ENCODE measurements at places on chromosomes 5 and 9.

DNA sequence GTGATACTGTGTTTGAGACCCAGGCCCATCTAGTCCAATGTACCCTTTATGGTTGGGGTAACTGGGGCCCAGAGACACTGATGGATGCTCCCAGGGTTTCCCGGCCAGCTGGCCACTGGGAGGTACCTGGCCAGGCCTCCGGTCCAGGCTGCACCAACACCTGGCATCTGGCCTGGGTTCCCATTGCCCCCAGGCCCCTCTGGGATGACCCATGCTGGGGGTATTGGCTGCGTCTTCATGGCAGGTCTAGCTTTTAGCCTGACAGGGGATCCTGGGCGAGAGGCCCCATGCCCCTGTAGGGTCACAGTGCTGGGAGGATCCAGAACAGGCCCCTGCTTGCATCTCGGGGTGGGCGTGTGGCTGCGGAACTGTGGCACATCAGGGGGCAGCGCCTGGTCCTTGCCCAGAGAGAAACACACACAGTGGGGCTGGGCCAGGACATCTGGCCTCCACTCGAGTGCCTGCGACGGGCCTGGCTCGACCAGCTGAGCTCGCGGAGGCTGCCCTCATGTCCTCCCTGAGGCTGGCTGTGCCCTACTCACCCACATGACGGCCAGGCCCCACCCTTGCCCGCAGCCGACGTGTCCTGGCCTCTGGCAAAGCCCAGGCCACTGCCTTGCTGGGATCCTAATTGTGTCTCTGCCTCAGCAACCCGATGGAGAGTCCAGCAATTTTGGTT, 21.5 kb upstream of the COL5A1 start:
- H3K4me1 ChIP-seq: peaks cover 9% of the 10 kb centered on the region
- no peak overlapping the region for H3K27ac ChIP-seq
- no peaks in the 10 kb centered on the region for H3K36me3 ChIP-seq

- no peaks in the 10 kb centered on the region for H3K36me3 ChIP-seq
- H3K27me3 ChIP-seq: no peaks in the 10 kb centered on the region
- no peak overlapping the region for H3K27ac ChIP-seq
- DNase-seq: no peak
- peaks cover 20% of the 10 kb centered on the region for H3K4me1 ChIP-seq
Measured at GRCh38 chr5:96332535-96333366, 100.3 kb downstream of the PCSK1 start.

DNA sequence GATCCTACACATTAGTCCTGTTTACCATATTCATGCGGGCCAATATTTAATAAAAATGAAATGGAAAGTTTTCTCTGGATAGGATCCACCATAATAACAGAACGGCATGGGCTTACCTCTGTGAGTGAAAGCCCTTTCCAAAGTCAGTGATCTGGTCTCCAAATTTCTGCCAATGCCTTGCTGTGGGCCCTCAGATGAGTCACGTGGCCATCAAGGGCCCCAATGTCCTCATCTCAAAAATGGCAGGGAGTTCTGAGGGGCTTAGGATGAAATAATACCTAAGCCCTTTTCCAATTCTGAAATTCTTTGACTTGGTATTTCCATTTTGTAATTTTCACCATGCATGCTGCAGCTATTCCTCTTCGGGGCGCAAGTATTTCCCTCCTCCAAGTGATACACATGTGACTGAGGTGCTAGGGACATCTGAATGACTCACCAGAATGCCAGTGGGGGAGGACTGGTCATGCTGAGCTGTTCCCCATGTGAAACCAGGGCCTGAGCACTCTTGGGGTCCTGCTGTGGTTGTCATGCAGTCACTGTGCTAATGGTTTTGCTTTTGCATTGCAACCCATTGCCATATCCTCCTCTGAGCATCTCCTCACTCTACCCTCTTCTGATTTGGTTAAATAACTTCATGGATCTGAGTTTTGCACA, 35.0 kb downstream of the ITK start:
- DNase-seq: no peak
- H3K36me3 ChIP-seq: no peaks in the 10 kb centered on the region
- no peaks in the 10 kb centered on the region for H3K27me3 ChIP-seq
- no peak overlapping the region for H3K27ac ChIP-seq
- no peak overlapping the region for H3K4me3 ChIP-seq
- H3K4me1 ChIP-seq: no peaks in the 10 kb centered on the region

DNA sequence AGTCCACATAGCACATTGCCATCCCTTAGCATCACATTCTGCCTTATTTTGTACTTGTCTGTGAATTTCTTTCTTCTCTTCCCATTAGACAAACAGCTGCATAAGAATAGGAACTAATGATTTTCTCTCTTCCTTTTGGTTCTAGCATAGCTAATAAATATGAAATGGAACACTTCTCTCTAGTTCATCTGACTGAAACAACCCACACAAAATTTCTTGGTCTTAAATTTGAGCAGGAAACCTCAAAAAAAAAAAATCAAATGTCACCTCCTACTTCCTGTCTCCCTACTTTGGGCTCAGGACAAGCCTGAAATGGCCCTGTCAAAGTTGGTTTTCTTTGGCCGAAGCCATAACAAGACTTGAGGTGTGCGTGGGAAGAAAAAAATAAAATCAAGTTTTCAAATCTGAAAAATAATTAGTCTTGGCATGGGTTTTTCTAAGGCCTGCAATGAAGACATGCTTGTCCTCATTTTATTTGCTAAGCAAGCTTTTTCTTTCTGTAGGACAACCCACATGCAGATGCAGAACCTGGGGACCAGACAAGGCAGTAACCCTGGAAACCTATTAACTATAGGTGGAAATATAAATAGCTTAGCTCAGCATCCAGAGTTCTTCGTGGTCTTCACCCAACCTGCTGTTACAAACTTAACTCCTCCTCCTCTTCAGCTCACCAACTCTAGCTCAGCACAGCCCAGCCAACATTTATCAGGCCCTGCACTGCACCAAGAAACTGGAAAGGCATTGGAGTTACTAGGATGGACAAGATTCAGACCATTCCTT, 523.5 kb upstream of the KLF4 start:
- no peak overlapping the region for H3K27ac ChIP-seq
- no peaks in the 10 kb centered on the region for H3K27me3 ChIP-seq
- no peaks in the 10 kb centered on the region for H3K36me3 ChIP-seq
- no peak overlapping the region for H3K4me3 ChIP-seq

GRCh38 chr5:127297348-127298035, 6.9 kb downstream of the MEGF10 start:
- H3K27me3 ChIP-seq: peaks cover 22% of the 10 kb centered on the region
- H3K36me3 ChIP-seq: no peaks in the 10 kb centered on the region
- no peak overlapping the region for H3K27ac ChIP-seq
- H3K4me3 ChIP-seq: no peak overlapping the region

DNA sequence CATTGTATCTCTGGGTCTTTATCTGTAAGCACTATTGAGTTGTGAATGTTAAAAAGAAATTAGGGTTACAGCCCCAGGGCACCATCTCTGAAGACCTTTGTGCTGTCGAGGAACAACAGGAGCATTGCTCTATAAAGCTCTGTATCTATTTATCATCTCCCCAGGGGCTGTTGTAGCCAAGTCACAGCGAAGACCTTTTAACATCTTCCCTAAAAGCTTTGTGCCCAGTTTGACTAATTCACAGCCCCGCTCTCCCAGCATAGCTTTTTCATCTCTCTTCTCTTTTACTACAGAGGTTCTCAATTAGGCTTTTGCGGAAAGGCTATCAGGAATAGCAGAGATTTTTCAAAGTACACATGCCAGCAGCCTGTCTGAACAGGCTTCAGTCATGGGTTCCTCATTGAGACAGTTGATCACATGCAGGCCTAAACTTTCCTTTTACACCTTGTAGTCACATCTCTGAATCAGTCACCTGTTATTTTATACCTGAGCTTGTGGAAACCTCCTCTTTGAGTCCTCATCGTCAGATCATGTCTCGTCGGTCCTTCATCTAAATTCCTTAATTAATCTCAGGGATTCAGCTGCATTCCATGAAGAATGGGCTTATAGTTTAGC, 140.5 kb downstream of the NPR3 start:
- no peaks in the 10 kb centered on the region for H3K4me1 ChIP-seq
- DNase-seq: no peak
- no peak overlapping the region for H3K27ac ChIP-seq
- peaks cover 40% of the 10 kb centered on the region for H3K27me3 ChIP-seq
- no peaks in the 10 kb centered on the region for H3K36me3 ChIP-seq
- H3K4me3 ChIP-seq: no peak overlapping the region

- no peak overlapping the region for H3K27ac ChIP-seq
- no peaks in the 10 kb centered on the region for H3K36me3 ChIP-seq
- H3K27me3 ChIP-seq: no peaks in the 10 kb centered on the region
- H3K4me3 ChIP-seq: no peak overlapping the region
- DNase-seq: no peak
Measured at GRCh38 chr5:175590471-175590881, 67.4 kb upstream of the HRH2 start.

- no peak overlapping the region for H3K4me3 ChIP-seq
- peaks cover 5% of the 10 kb centered on the region for H3K4me1 ChIP-seq
- no peak for DNase-seq
- H3K36me3 ChIP-seq: no peaks in the 10 kb centered on the region
Measured at GRCh38 chr5:133682451-133682850, 70.1 kb upstream of the FSTL4 start.

DNA sequence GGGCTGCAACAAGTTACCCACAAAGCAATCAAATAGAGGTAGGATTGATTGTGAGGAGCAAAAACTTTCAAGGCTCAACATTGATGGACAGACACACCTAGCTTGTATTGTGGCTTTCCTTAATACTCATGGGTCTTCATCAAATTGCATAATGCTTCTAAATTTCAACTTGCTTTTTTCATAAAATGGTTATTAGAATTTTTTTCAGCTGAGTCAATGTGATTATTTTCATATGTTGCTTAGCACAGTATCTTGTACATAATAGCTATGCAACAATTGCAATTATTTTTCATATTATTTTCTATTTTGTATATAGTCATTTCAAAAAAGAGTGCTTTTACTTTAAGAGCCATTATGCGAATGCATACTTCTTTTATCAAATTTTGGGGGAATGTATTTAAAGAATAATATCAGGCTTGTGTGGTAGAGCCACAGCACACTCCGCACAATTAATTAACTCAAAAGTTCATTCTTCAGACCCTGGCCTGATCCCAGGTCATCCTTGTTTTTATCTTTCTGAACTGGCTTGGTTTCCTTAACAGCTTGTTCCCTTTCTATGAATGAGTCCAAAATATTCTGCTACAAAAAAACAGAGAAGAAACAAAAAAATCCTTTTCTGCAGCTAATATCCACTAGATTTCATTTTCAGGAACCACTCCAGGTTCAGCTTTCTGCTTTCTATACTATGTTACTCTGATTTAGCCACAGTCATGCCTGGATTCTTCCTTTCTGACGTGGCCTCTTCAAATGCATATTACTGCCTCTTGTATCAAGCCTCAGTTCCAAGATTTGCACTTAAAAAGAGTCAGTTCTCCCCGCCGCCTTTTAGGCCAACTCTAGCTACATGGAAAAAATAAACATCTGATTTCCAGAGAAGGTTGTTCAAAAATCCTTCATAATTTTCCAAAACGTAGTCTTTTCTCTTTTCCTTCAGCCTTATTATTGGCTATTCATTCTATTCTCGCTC, 45.3 kb upstream of the CDH9 start:
- no peaks in the 10 kb centered on the region for H3K36me3 ChIP-seq
- no peak overlapping the region for H3K27ac ChIP-seq
- H3K4me3 ChIP-seq: no peak overlapping the region
- no peaks in the 10 kb centered on the region for H3K4me1 ChIP-seq
- DNase-seq: no peak
- no peaks in the 10 kb centered on the region for H3K27me3 ChIP-seq

DNA sequence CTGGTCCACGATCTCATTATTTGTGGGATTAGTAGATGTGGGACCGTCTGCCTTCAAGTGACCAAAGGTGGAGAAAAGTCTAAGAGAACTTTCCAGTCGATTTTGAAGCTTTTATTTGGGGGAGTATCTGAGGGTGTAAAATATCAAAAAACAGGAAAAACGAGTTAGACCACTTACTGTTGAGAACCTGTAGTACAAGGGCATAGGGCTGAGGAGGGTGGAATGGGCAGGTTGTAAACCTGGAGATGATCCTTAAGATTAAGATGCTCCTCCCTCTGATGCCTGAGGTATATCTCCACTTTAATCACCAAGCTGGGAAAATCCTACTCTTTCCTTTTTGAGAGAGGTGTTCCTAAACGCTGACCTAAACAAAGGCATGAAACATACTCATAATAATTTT, 32.0 kb upstream of the GTF2H2C start:
- no peak overlapping the region for H3K4me3 ChIP-seq
- peaks cover 34% of the 10 kb centered on the region for H3K4me1 ChIP-seq
- no peaks in the 10 kb centered on the region for H3K27me3 ChIP-seq
- H3K27ac ChIP-seq: peak overlapping the region; percentile 24
- no peaks in the 10 kb centered on the region for H3K36me3 ChIP-seq
- no peak for DNase-seq

All from esophagus squamous epithelium (tissue), 5 donors.